ENCODE measurements at places on chromosomes 16 and 17. TPM values are rescaled to one million over a fixed set of nuclear protein-coding genes. Genes with fewer than 3 reads are reported as not detected.

DNA sequence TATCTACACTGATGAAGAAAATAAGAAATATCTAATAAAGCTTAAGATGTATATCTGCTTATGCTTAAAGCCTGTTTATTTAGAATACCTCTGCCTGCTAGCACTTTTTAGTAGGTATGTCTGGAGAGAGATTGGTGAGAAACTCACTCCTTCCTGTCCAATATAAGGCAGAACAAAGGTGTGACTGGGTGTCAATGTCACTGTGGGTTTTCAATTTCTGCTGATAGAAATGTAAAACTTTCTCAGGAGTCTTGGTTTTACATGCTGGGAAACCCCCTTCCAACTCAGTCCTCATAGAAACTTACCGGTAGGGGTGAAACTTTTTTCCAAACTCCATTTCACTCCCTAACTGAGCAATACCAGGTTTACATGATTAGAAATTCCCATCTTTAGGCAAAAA lies 17.8 kb upstream of the MPHOSPH6 start:
- peak; percentile 33 for DNase-seq
- no peak overlapping the region for H3K4me3 ChIP-seq
- no peak overlapping the region for H3K27ac ChIP-seq
- peaks cover 16% of the 10 kb centered on the region for H3K27me3 ChIP-seq

GRCh38 chr17:33803199-33803685 lies 451.8 kb upstream of the CCL2 start:
- no peaks in the 10 kb centered on the region for H3K4me1 ChIP-seq

DNA sequence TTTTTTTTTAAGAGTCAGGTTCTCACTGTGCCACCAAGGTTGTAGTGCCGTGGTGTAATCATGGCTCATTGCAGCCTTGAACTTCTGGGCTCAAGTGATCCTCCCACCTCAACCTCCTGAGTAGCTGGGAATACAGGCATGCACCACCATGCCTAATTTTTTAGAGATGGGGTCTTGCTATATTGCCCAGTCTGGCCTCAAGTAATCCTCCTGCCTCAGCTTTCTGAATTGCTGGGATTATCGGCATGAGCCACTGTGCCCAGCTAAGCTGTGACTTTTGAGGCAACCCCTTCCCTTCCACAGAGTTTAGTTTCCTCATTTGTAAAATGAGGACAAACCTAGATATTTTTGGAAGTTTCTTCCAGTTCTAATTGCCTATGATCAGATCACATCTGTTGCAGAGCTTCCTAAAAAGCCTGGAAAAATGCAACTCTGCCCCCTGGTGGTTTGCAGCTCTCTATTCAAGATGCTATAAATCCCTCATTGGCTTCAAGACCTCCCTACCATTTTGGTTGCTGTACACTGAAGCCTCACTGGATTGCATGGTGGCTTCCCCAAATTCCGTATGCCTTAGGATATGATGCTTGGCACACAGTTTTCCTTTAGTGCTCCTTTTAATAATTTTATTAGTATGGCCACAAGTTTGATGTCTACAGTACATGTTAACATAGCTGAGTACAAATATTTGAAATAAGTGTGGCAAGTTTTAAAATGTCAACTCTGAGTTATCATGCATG lies 19.3 kb downstream of the GDE1 start:
- no peak overlapping the region for H3K4me3 ChIP-seq
- no peaks in the 10 kb centered on the region for H3K27me3 ChIP-seq
- peak; percentile 83 for DNase-seq
- H3K4me1 ChIP-seq, result no peaks in the 10 kb centered on the region
- peaks cover 35% of the 10 kb centered on the region for H3K36me3 ChIP-seq

DNA sequence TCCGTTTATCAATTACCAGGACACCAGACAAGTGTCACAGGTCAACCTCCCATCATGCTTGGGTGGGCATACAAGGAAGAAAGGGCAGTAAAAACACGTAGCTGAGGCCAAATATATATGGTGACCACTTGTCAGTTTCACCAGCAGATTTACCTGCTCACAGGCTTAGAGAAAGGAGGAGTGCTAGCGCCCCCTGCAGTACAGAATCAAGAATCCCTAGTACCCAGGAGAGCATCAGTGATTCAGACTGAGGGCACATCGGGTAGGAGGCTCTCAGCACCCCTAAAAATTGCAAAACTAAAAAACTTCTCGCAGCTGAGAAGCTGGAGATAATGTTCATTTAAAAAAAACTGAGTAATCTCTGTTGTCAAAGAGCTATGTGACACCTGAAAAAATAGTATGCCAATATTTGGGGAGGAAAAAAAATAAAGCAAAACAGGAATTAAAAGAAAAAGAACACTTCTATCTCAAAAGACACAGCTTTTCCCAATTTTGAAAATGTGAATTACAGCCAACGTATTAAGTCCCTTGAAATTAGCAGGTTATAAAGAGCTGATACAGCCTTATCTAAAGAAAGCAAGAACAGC lies 21.2 kb upstream of the MON1B start:
- H3K27ac ChIP-seq, result no peak overlapping the region
- H3K36me3 ChIP-seq, result no peaks in the 10 kb centered on the region
- DNase-seq, result peak; percentile 79
- peaks cover 21% of the 10 kb centered on the region for H3K27me3 ChIP-seq
- no peak overlapping the region for H3K4me3 ChIP-seq

GRCh38 chr16:56830669-56831068 lies 34.3 kb upstream of the SLC12A3 start:
- H3K4me3 ChIP-seq, result no peak overlapping the region
- DNase-seq, result no peak
- H3K27me3 ChIP-seq, result no peaks in the 10 kb centered on the region
- peaks cover 60% of the 10 kb centered on the region for H3K36me3 ChIP-seq

Gene SOX8
- total RNA-seq, result 1.6 TPM

Gene YBX2
- 0.83 TPM for total RNA-seq

Gene CACNA1H
- total RNA-seq, result 0.34 TPM

All from activated CD8-positive, alpha-beta T cell treated with anti-CD3 and anti-CD28 coated beads for 36 hours (primary cell).